ENCODE measurements at places on chromosomes 5 and 9.

- DNase-seq, result no peak
Observed at GRCh38 chr5:180130876-180131740, 59.5 kb upstream of the RNF130 start.

DNA sequence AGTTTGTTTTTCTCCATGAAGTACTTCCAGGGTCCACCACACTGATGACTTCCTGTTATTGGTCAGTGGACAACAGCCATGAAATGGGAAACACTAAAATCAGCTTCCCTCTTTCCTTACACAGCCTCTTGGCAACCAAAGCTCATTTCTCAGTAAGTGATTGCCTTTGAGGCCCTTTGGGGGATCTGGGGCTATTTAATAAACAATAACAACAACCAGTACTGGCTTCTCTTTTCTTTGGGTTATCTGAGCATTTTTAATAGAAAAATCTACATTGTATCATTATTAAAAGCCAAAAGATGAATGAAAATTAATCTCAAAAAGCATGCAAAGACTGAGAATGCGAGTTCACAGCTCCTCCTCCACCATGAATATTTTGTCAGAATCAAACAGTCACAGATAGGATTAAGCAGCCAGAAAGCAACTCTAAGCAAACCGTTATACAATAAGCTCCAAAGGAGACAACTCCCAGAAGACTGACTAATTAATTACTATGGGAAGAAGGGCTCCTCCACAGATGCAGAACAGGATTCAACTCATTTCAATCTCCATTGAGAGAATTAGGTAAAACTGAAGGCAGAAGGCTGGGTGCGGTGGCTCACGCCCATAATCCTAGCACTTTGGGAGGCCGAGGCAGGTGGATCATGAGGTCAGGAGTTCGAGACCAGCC is 68.3 kb downstream of the SERINC5 start:
- no peak for DNase-seq

GRCh38 chr5:135866016-135866415 is 29.6 kb downstream of the IL9 start:
- DNase-seq, result no peak

DNA sequence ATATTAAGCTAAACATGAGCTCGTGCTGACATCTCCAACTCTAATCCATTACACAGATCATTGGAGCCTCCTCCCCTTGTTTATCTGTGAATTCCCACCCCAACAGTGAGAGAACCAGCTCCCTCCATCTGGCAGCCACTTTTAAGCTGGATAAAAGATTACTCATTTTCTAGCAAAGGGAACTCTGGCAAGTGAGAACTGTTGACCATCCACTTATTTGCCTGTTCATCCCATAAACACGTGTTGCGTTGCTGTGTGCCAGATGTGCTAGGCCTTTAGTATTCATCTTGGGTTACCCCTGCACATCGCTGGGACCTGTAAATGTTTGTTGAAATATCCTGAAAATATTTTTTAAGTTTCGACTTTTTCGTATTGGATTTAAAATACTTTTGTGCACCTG is 2.4 kb upstream of the TOR1A start:
- no peak for DNase-seq

- DNase-seq, result no peak
Observed at GRCh38 chr5:30001826-30002225, 1191.7 kb upstream of the CDH6 start.

DNA sequence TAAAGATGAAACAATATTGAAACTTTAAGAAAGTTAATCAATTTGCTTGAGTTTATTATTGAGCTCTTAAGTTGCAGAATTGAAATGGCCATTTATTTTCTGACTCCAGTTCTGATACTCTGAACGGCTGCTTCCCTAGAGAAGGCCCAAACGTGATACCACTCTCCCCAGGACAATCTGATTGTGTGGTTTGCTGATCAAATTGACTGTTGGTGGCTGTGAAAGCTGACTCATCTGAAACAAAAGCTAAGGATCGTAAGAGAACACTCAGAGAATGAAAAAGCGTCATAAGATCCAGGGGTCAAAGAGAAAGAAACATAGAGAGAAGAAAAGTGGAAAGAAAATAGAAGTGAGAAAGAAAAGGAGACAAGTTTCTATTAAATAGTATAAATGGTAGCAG is 147.2 kb downstream of the IZUMO3 start:
- no peak for DNase-seq

- DNase-seq, result no peak
Observed at GRCh38 chr5:1107167-1108022, 4.5 kb downstream of the SLC12A7 start.

All from NCI-H146 (cell line).